MG63 (cell line): ENCODE measurements at places on chromosomes 11 and 22. TPM values are rescaled to one million over a fixed set of nuclear protein-coding genes. Genes with fewer than 3 reads are reported as not detected.

DNA sequence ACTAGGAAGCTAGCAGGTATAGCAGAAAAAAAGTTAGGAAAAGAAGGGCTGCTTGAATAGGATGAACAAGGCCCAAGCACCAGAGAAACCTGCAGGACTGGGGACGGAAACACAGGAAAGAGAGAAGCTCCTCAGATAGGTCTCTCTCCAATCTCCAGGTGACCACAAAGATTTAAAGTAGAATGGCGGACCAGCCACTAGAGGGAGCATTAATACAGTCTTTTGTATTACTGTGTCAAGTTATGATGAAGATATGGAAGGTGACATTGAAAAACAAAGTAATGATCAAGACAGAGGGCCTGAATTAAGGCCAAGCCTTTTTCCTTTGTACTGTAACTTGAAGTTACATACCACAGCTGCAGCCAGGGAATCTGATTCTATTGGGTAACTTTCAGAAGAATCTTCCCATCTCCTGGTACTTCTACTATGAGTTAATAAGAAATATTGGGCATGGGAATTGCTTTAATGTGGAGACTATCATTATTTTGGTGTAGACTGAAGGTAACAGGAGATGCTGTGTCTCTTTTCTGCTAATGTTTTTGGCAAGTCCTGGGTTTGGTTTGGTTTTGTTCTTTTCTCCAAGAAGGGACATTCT is 33.8 kb downstream of the OR2AG2 start:
- DNase-seq: peak; percentile 10

GRCh38 chr11:117098269-117099232 is at the start of gene SIK3:
Gene SIK3 (minus strand): TSS chr11:117098428. CDS start chr11:117098415, 13 bp downstream.
- peak; percentile 87 for DNase-seq

DNA sequence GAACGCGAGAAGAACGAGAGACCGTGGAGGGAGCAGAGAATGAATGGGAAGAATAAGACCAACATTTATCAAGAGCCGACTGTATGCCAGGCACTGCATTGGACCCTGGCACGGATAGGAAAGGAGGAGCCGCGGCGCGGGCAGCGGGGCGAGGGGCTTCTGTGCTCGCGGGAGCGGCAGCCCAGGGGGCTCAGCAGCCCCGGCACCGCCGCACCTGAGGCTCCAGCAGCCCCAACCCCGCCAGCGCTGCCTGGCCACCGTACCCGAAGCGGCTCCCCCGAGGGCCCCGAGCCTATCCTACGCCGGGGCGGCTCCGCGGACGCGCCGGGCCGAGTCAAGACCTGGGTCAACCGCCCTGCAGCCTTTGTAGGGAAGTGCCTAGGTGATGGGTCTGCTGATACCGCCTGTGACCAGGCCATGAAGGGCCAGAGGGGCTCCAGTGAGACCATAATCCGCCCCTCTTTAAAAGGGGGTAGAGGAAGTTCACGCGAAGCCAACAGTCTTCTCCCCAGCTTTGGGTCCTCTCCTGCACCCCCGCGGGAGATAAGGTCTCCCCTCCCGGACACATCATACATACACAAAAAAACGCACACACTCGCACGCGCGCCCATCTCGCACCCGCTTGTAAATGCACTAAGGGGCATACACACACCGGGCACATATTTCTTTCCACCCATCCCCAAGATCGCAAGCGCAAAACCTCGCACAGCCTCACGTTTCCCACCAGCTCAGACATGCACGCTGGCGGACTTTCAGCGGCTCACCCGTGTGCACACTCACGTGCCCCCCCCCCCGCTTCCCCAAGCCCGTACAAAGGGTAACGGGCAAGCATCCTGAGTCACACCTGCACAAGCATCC is 935 bp upstream of the RTN4RL2 start:
- DNase-seq: no peak

PTPN5 gene
- 0.05 TPM in 1 of 2 replicates, not detected in the other for total RNA-seq

OR51E2 gene
- 0.23 and 3.5 TPM in 2 replicates for total RNA-seq
